LNCaP clone FGC (cell line): ENCODE measurements at places on chromosomes 2 and 18.

- DNase-seq: no peak
Observed at GRCh38 chr2:66437109-66437690, 2.3 kb downstream of the MEIS1 start.

- DNase-seq: no peak
Observed at GRCh38 chr2:170276056-170276455, 98.1 kb downstream of the MYO3B start.

DNA sequence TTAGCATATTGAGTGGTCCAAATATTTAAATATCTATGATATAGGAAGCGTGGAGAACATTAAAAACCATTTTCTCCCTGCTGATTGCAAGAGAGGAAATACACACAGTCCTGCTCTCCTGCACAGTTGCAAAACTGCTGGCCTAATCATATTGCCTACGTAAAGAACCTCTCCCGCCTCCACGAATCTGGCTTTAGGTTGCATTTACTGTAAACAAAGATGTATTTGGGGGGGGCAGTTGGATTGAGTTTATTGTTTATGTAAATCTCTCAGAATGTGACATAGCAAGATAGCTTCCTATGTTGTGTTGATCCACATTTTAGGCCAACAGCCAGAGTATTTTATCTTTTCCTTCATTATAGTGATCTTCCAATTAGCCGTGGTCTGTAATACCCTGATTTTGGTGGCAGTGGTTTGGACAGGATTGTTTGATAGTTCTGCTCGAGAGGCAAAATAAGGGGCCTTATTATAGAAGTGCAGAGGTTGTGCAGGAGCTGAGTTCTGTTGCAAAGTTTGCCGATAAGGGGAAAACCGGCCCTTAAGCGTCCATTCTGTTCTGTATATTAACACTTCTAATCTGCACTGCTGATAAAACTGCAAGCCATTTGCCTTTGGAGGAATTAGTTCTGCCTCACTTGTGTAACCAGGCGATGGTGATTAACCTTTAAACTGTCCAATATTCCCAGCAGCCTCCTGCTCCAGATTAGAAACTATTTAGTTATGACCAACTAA, 101.6 kb upstream of the SIX3 start:
- no peak for DNase-seq

DNA sequence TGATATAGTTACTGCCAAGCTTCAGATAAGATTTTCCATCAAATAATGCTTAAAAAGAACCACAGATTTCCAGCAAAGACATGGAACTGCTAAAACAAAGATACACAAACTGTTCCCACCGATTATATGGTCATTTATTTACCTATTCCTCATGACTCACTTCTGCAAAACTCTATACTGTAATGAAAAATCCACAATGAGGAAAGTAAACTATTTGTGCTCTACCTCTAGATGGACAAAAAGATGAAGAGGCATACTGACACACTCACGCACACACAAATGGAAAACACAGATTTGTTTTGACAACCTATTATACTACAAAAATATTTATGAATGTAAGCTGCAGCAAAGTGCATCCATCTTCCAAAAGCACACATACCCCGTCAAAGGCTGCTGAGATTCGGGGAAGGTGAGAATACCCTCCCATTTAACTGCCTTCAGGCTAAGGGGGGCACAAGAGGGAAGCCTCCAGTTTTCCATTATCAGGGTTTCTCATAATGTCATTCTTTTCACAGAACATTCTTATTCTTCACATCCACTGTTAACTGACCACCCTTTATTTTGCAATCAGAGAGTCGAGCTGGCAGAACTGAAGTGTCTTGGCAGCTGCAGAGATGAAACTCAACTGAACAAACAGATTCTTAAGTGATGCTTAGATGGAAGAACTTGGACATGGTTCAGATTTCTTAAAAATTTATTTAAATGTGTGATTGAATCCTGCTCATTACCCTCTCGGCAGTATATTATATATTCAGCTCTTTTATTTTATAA, 115.9 kb upstream of the TANK start:
- no peak for DNase-seq

- DNase-seq: no peak
Observed at GRCh38 chr2:28393114-28393836, 617 bp downstream of the FOSL2 start.

DNA sequence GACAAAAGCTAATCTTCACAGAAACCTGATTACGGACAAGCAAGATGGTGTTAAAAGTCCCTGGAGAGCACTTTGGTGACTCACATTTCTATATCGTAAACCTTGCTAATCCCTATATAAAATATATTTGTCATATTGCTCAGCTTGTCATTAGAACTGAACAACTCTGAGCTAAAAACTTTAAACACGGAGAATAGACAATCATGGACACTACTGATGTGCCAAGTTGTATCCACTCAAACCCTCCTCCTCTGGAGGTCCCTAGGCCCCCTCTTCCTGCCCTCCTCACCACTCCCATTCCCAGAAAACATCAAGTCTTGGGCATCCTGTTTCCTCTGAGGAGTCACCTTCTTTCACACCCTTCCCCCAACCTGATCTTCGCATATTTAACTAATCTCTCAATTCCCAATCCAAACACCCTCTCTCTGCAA, 138.7 kb upstream of the PID1 start:
- no peak for DNase-seq

- DNase-seq: no peak
Observed at GRCh38 chr2:41763141-41763540, 284.7 kb upstream of the PKDCC start.

GRCh38 chr18:46460754-46461153, 196.3 kb downstream of the LOXHD1 start:
- no peak for DNase-seq

DNA sequence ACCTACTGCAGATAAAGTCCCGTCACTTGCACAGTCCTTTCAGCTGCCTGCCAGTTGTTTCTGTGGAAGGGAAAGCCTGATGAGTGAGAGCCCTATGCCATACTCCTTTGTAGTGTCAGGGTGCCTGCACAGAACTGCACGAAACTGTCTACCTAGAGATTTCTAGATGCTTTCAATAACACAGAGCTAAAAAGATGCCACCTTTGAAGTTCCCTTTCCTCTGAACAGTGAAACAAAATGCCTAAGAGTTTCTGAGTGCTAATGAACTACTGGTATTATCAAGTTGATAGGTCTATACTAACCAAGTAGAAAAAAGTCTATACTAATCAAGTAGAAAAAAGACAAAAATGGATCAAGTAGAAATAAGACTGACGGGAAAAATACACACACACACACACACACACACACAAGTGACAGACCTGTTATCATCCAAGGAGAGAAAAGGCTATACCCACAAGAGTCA, 79.0 kb downstream of the TLK1 start:
- DNase-seq: no peak
